ENCODE measurements at places on chromosomes 16 and 17.

- no peak for DNase-seq
These were observed 41.3 kb upstream of the GFOD2 start for GRCh38 chr16:67760206-67760955.

- no peak for DNase-seq
These were observed 2.8 kb downstream of the CDIPT start for GRCh38 chr16:29860218-29860617.

GRCh38 chr17:18138065-18138749, 29.7 kb downstream of the MYO15A start:
- DNase-seq: no peak

GRCh38 chr16:55325080-55325447, 1.1 kb downstream of the IRX6 start:
- no peak for DNase-seq

GRCh38 chr16:48246066-48246465, 1.3 kb downstream of the ABCC11 start:
- no peak for DNase-seq

DNA sequence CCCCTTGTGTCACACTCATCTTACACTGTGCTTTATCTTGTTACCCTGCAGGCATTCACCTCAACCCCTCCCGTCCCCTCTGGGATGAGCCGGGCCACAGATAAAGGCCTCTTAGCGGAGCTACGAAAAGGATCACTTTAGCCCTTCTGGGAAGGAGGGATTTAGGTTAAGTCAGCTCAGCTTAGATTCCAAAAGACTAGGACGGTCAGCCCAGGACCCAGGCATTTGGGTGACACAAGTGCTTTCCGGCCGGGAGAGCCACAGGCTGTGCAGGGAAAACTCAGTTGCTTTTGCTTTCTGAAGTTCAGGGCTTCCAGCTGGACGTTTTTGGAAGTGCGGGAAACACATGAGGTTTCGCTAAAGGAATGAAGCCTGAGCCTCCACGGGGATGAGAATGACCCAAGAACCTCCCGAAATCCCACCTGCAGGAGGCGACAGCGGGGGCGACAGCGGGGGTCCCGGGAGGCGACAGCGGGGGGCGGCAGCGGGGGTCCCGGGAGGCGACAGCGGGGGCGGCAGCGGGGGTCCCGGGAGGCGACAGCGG, 11.6 kb upstream of the METRNL start:
- no peak for DNase-seq

GRCh38 chr16:58638148-58639036, 8.8 kb upstream of the CNOT1 start:
- peak; percentile 70 for DNase-seq

- no peak for DNase-seq
These were observed 275.5 kb downstream of the MAP2K4 start for GRCh38 chr17:12296209-12296625.

GRCh38 chr16:85931596-85932402, 32.8 kb downstream of the IRF8 start:
- DNase-seq: no peak

GRCh38 chr17:34958438-34958837, 2.8 kb downstream of the CCT6B start:
- no peak for DNase-seq

GRCh38 chr17:46964315-46965265, 14.5 kb downstream of the RPRML start:
- no peak for DNase-seq

GRCh38 chr16:90048737-90049330, 28.3 kb downstream of the PRDM7 start:
- no peak for DNase-seq

GRCh38 chr16:68265078-68265920, 973 bp downstream of the SLC7A6 start:
- DNase-seq: no peak

DNA sequence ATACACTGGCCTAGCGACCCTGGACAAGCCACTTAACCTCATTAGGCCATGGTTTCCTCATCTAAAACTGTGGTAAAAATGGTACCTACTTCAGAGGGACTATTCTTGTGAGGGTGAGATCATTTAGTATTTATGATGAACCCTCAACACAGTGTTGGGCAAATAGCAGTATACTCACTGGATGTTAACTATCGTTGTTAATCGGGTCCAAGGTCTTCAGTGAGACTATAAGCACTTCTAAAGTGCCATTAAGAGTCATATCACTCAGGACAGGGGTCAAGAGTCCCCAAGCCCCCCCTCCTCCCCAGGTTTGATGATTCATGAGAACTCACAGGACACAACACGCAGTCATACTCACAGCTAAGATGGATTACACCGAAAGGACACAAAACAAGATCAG, 11.0 kb downstream of the TK2 start:
- DNase-seq: no peak

DNA sequence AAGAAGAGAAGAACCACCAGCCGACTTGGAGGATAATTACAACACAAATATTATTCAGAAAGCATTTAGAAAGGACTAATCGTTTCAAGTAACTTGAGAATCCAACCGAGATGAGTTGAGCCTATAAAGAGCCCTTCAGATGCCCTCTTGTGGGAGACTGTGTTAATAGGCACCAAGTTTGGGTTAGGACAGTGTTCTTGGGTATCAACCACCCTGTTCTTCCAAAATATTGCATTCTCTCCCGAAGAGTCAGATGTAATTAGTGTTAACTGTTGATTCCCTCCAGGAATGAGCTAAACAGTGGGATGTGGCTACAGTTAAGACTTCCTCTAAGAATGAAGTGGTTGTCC, 87.8 kb upstream of the NOL11 start:
- peak; percentile 49 for DNase-seq

Data from fibroblast of skin of left quadriceps (primary cell).